ENCODE measurements at places on chromosomes 16 and 17. TPM values are rescaled to one million over a fixed set of nuclear protein-coding genes. Genes with fewer than 3 reads are reported as not detected.

Gene BICDL2
- 13.5 TPM for total RNA-seq

Gene KIF2B
- not detected for total RNA-seq

Gene CA4
- 1.7 TPM for total RNA-seq

Gene PCTP
- 18.2 TPM for total RNA-seq

Gene EFNB3
- 11.4 TPM for total RNA-seq

Gene ZSCAN10
- total RNA-seq, result 212 TPM

Gene RNF135
- total RNA-seq, result 8.0 TPM

Gene SAMD14
- total RNA-seq, result 4.8 TPM

Gene LITAFD
- not detected for total RNA-seq

Gene PIK3R6
- not detected for total RNA-seq

Gene ACSM2B
- total RNA-seq, result not detected

Gene LLGL2
- 90.4 TPM for total RNA-seq

Gene KRT12
- total RNA-seq, result not detected

Gene TUFM
- total RNA-seq, result 208 TPM

Gene MARVELD3
- total RNA-seq, result 27.0 TPM

Gene CFDP1
- total RNA-seq, result 89.1 TPM

Gene LIMD2
- 94.4 TPM for total RNA-seq

Gene SEZ6L2
- 50.8 TPM for total RNA-seq

Gene DNAH17
- total RNA-seq, result 0.33 TPM

Gene DNAH9
- 0.22 TPM for total RNA-seq

Gene ITGA2B
- 8.3 TPM for total RNA-seq

Gene LRRC36
- total RNA-seq, result not detected

Gene MMP28
- total RNA-seq, result not detected

Gene MAP2K6
- total RNA-seq, result 17.7 TPM

Gene FAM83G
- total RNA-seq, result 38.7 TPM

- DNase-seq, result no peak
Observed at GRCh38 chr17:29874931-29875596, 55.0 kb downstream of the SSH2 start.

DNA sequence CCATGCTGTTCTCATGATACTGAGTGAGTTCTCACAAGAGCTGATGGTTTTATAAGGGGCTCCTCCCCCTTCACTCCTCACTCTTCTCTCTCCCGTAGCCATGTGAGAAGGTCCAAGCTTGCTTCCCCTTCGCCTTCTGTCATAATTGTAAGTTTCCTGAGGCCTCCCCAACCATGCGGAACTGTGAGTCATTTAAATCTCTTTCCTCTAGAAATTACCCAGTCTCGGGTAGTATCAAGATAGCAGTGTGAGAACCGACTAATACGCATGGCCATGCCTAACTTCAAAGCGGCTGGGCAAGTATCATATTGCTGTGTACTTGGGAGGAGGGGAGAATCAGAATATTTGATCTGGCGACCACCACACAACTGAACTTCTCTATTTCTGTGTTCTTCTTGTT lies 88.3 kb downstream of the PRKCB start:
- no peak for DNase-seq

- no peak for DNase-seq
Observed at GRCh38 chr16:56269281-56269680, 78.0 kb downstream of the GNAO1 start.

GRCh38 chr16:80852261-80852872 lies 48.0 kb upstream of the CDYL2 start:
- peak; percentile 50 for DNase-seq

DNA sequence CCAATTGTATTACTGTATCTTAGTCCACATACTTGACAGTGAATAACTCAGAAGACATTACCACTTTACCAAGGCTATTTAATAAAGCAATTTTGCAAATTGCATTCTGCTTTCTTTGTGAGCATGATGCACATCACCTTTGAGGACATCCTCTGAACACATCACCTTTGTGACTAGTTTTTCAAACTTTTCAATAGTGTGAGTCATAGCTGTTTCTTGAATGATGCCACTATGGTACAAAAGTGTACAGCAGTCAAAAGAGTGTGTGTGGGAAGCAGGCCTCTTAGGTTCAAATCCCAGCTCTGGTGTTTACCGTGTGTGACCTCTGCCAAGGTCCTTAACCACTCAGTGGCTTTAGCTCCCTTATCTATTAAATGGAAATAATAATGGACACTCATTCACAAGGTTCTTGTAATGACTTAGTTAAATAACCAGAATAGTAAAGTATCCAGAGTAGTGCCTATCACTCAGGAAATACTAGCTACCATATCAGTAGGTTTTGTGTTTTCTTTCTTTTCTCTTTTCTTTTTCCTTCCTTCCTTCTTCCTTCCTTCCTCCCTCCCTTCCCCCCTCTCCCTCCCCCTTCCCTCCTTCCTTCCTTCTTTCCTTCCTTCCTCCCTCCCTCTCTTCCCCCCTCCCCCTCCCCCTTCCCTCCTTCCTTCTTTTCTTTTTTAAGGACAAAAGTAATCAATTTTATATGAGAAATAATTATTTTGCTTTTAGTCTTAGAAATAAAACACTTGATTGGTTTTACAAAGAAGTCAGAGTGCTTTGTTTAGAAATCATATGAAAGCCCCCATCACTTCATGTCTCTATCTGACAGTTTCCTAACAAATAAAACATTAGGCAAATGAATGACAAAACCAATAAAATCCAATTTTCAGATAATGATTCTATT lies 178.9 kb downstream of the MYO1D start:
- no peak for DNase-seq

DNA sequence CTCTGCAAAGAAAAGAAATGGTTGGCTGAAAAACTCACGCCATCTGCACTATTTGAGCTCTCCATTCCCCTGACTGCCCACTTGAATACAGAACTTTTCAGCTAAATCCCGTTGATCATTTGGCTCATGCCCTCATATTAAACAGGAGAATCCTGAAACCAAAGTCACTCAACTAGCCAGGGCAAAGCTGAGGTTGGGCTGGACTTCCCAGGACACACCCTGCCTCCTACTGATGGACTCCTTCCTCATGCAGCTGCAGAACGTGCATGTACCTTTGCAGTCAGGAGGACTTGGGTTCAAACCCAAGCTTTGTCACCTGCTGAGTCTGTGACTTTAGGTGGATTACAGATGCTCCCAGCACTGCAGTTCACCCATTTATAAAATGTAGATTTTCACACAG lies 7.7 kb downstream of the ASIC2 start:
- DNase-seq, result no peak

DNA sequence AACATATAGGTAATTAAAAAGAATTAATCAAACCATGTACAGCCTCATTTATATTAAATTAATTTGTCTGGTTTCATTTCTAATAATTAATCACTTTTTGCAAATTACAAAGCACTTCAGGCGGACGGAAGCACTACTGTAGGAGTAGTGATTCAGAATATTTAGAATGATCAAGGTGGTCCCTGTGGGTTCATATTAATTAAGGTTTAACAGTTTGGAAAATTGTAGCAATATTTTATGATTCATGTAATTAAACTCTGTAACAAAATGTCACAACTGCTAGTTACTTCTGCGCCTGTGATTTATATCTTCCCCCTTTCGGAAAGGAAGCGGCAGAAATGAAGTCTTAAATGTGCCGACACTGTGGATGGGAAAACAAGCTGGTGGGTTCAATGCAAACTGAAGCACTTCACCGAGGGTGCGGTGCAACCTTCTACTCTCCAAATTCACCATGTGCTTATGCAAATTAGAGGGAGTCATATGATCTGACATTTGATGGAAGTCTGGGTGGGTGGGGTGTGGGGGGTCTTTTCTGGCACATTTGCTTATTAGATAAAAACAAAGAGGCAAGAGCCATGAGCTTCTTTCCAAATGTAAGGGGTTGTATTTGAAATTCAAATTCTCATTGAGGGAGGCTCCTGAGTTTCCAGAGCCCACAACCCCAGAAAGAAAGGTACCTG lies 679.4 kb downstream of the TOX3 start:
- no peak for DNase-seq

GRCh38 chr17:59876107-59876506 lies 16.6 kb downstream of the TUBD1 start:
- DNase-seq, result no peak

- no peak for DNase-seq
Observed at GRCh38 chr17:39677542-39678339, 9.5 kb downstream of the PNMT start.

- DNase-seq, result no peak
Observed at GRCh38 chr16:14014284-14014625, 56.9 kb upstream of the MRTFB start.

- no peak for DNase-seq
Observed at GRCh38 chr16:88508868-88509748, 56.0 kb downstream of the ZFPM1 start.

GRCh38 chr17:58208344-58208743 lies 10.7 kb downstream of the MKS1 start:
- peak; percentile 16 for DNase-seq

GRCh38 chr16:83912519-83913244 lies 13.8 kb downstream of the MLYCD start:
- DNase-seq, result no peak

GRCh38 chr16:75476817-75477216 lies 12.3 kb upstream of the TMEM170A start:
- DNase-seq, result no peak

GRCh38 chr17:34665819-34666763 lies 86.7 kb downstream of the TMEM132E start:
- peak; percentile 84 for DNase-seq

GRCh38 chr17:3838206-3838605 lies 7.8 kb downstream of the NCBP3 start:
- DNase-seq, result no peak

GRCh38 chr16:60463986-60464385 lies 1572.3 kb downstream of the CDH8 start:
- DNase-seq, result no peak

GRCh38 chr17:81854974-81855774 lies 5.2 kb downstream of the P4HB start:
- DNase-seq, result no peak

DNA sequence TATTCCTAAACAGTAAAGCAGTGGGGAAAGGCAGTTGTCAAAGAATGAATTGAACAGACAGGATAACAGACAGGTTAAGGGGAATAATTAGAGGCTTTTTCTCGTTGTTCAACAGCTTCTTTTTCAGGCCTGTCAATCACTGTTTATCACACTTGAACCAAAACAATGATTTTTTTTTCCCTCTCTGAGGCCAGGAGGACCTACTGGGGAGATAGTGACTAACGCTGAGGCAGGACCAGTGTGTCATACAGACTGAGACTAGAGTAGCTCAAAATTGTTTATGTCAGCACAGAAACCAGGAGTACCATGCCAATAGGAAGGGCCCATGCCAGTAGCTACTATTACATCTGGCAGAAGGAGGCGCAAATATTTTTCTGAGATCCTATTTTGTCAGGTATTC lies 41.3 kb upstream of the NLK start:
- no peak for DNase-seq

GRCh38 chr17:61221181-61221580 lies 178.5 kb upstream of the TBX2 start:
- DNase-seq, result no peak

- DNase-seq, result peak; percentile 59
Observed at GRCh38 chr16:57908409-57908987, 62.4 kb downstream of the CNGB1 start.
